AG20443 (cell line): ENCODE measurements at places on chromosomes 11 and 22.
A peak's percentile ranks its signal among the peaks of the same experiment; 100 is the strongest.

GRCh38 chr11:25453471-25453870 lies 878.5 kb upstream of the ANO3 start:
- DNase-seq, result no peak

DNA sequence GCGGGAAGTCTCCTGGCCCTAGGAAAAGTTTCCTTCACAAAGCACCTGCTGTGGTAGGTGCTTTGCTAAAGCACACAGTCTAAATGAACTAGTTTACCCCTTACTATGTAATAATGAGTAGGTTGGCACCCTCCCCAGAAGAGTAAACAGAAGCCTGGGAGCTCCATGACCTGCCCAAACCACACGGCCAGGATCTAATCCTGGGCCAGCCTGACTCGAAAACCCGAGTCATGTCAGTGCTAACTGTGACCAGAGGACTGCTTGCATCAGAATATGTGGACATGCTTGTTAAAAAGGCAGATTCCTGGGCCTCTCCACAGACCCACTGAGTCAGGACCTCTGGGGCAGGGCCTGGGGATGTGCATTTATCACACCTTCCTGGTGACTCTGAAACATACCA lies 67.7 kb downstream of the PANX1 start:
- peak; percentile 29 for DNase-seq

DNA sequence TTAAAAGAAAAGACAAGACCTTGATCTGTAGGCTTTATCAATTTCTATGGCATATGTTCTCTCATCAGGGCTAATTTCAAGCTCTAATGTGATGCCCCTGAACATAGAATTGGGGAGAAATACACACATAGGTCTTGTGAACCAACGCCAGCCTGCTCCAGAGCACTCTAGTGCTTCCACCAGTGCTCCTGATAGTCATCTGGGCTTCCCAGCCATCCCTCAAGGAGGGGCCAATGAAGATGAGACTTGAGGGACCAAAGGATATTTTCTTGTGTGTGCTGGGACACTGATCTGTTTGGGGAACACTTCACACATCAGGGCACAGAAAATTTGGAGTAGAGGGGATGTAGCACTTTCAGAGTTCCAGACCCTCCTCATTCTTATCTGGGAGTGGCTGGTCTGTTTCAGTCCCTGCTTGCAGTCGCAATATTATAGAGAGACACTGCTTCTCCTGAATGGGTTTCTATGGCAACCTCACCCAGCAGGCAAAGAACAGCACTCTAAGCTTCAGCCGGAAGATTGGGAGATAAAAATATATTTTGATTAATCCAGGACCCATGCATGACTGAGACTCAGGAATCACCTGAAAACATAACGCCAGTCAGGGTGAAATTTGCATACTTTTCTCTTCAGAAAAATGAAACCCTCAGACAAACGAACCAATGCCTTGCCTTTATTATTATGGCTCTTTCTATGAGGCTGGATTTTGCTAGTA lies 28.4 kb upstream of the SCN3B start:
- DNase-seq, result no peak

DNA sequence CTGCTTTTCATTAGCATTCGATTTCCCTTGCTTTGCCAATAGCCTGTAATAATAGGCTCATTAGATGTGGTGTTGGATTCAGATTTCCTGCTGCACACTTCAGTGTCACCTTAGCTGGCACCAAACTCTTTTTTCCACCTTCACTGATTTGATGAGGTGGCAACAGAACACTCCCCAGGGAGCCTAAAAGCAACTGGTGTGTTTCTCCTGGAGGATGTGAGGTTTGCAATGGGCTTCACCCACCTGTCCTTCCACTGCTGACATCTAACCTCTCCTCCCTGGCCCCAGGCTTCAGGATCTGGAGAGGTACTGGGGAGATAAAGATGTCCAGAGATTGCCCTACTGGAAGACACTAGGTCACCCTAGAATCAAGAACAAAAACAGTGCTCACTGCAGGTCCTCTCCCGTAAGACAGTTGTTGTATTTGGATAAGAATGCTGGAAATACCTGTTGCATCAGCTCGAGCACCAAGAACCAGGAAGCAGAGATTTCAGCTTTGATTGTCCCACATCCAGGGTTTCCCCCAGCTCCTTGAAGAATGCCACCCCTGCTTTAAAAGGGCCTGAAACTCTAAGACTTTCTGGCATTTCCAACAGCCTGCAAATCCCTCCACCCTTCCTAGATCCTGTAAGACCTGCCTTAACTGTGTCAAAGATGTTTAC lies 96.9 kb downstream of the SLC1A2 start:
- no peak for DNase-seq

GRCh38 chr11:119155733-119156492 lies 7.1 kb downstream of the ABCG4 start:
- DNase-seq, result peak; percentile 44

- DNase-seq, result no peak
Measured at GRCh38 chr22:40612291-40612751, 24.2 kb downstream of the MRTFA start.

- DNase-seq, result no peak
Measured at GRCh38 chr11:1237128-1237580, 14.3 kb downstream of the MUC5B start.

DNA sequence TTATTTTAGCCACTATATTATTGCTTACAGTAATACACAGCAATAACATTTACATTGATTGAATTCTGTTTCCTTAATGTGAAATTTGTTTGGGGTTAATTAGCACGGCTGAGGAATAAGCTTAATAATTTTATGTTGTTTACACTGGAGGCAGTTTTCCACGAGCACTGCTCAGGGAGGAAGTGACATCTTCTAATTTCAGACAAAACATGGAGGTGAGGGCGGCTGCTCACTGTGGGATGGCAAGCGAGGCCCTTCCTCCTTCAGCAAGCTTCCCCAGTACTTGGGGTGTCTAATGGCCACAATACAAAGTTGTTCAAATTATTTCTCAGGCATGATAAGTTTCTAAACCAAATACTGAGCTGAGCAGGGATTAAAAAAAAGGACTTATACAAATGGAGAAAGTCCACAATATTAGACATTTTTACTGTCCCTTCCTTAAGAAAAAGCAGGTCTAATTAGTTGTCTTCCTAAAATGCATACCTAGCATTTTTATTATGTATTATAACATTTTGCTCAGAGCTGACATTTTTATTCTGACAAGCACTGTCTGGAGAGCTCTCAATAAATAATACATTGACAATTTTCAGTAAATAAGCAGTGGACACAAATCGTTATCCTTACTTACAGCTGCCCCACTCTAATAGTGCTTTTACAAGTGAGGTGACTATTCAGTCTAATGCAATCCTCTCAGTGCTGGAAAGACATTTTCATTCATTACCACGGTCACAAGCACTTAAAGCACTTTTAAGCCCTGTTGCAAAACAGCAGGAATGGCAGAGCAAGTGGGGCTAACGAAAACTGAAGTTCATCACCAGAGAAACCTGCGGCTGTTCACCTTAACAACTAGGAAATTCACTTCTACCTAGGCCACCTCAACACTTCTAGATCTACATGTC lies 56.2 kb downstream of the SOX6 start:
- no peak for DNase-seq
